Osteocyte (in vitro differentiated cells): ENCODE measurements at places on chromosomes 3 and 15. TPM values are rescaled to one million over a fixed set of nuclear protein-coding genes. Genes with fewer than 3 reads are reported as not detected.
A peak's percentile ranks its signal among the peaks of the same experiment; 100 is the strongest.

DNA sequence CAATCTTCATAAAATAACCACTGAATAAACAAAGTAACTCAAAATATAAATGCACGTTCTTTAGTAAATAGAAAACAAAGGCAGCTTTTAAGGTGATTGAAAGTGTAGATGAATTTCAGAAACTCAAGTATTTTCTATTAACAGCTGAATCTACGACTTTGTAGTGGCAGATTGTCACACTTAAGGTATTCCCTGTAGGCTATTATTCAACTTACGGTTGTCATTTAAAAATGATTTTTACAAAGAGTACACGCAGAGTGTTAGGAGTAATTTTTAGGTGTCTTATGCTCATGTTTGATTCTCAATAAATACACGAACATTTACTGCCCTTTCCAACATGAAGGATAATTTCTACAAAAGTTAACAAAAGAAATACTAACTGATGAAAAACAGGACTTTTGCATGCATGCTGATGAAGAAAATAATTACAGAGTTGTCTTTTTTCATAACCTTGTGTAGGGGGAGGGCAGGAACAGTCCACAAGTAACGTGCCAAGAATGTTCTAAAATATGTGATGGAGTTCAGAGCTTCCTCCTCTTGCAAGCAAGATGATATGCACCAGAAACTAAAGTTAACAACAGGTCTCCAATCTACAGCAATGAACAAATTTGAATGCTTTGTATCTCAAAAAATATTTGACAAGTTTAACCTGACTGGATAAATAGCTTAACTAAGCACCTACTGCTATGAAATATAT is 16.7 kb downstream of the DCBLD2 start:
- peak overlapping the region; percentile 62 for H3K4me3 ChIP-seq
- H3K4me1 ChIP-seq, result peaks cover 47% of the 10 kb centered on the region
- no peak for DNase-seq
- peaks cover 19% of the 10 kb centered on the region for H3K36me3 ChIP-seq
- H3K27me3 ChIP-seq, result no peaks in the 10 kb centered on the region

- H3K27ac ChIP-seq, result no peak overlapping the region
- DNase-seq, result no peak
- H3K4me3 ChIP-seq, result no peak overlapping the region
- H3K4me1 ChIP-seq, result peaks cover 7% of the 10 kb centered on the region
- H3K36me3 ChIP-seq, result no peaks in the 10 kb centered on the region
- H3K27me3 ChIP-seq, result peaks cover 5% of the 10 kb centered on the region
Measured at GRCh38 chr15:69701198-69701597, 248.6 kb downstream of the RPLP1 start.

DNA sequence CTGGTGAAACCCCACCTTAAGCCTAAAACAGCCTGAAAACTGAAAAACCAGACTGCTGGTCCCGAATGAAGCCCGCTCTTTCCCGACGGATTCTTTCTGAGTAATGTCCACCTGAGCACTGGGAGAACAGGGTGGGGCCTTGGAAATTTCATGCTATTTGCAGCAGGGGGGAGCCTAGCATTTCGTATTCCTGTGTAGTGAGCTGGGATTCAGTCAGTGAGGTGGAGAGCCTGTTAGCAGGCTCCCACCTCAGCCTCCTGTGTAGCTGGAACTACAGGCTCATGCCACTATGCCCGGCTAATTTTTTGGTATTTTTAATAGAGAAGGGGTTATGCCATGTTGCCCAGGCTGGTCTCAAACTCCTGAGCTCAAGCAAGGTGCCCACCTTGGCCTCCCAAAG is 74.7 kb downstream of the CMTM8 start:
- no peak overlapping the region for H3K4me3 ChIP-seq
- peaks cover 20% of the 10 kb centered on the region for H3K4me1 ChIP-seq
- H3K27me3 ChIP-seq, result no peaks in the 10 kb centered on the region
- DNase-seq, result no peak

- H3K4me1 ChIP-seq, result peaks cover 85% of the 10 kb centered on the region
- H3K27ac ChIP-seq, result peak overlapping the region; percentile 84
- H3K27me3 ChIP-seq, result no peaks in the 10 kb centered on the region
- peaks cover 2% of the 10 kb centered on the region for H3K36me3 ChIP-seq
- H3K4me3 ChIP-seq, result peak overlapping the region; percentile 36
Measured at GRCh38 chr3:185727873-185728272, 97.0 kb downstream of the IGF2BP2 start.

DNA sequence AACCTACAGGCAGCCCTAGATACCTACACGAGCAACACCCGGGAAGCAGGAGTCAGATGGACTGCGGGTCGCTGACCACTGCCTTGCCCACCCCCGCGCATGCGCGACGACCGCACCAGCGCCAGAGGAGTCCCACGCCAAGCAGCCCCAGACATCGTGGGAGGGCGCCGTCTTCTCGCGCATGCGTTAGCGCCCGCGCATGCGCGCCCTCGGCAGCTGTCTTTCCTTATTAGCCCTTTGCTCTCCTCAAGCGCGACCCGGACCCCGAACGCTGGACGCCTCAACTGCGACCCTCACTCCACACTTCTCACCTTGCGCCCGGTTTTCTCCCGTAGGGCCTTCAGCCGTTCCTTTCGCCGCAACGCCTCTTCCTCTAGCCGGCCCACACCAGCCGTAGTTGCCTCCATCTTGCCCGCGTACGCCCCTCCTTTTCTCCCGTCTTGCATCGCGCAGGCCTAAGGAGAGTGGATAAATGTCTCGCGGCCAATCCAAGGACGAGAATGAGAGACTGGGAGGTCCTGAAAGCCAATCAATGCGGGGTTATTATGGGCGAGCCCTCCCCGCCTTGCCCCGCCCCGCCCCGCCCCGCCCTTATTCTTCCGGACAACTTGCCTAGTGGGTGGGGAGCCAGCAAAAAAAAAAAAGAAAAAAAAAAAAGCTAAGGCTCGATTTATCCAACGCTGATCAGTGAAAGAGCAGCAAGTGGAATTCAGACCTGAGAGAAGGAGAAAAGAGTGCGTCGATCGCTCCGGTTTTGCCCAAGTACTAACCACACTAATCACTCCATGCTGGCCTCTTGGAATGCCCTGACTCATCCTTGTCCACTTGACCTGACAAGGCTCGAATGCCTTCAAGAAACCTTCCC is at the start of gene CCDC12:
Gene CCDC12 (minus strand): TSS at position 420 of the 865 bp plus-strand sequence. CDS start 13 bp downstream, at position 407.
- peak within 1 kb of the TSS; percentile 100 for H3K4me3 ChIP-seq
- H3K36me3 ChIP-seq, result peaks cover 5% of the 10 kb centered on the region
- peaks cover 46% of the 10 kb centered on the region for H3K4me1 ChIP-seq
- DNase-seq, result peak; percentile 98

DNA sequence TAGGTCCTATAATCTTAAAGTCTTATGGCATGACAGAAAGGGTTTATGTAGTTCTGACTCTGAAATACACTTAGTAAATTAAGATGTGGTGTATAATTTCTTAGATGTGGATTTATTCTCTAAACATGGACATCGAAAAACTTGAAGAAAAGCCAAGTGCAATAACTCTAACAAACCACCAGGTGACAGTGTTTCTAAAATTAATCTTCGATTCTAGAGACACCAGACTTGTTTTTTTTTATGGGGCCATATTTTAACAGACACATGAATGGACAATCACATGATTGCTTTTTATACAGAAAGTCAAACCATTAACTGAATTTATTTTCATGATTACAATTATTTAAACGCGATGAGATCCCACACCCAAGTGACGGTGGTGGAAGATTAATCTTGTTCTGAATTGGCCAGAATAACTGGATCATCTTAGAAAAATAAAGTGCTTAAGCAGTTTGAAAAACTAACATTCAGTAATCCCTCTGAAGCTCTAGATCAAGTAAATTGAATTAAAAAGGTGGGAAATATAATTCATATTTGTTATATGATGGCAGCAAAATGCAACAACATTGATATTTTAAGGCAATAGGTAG is 305.1 kb downstream of the LSAMP start:
- no peak overlapping the region for H3K27ac ChIP-seq
- H3K4me1 ChIP-seq, result peaks cover 3% of the 10 kb centered on the region
- H3K4me3 ChIP-seq, result no peak overlapping the region
- no peaks in the 10 kb centered on the region for H3K27me3 ChIP-seq
- H3K36me3 ChIP-seq, result peaks cover 3% of the 10 kb centered on the region

DNA sequence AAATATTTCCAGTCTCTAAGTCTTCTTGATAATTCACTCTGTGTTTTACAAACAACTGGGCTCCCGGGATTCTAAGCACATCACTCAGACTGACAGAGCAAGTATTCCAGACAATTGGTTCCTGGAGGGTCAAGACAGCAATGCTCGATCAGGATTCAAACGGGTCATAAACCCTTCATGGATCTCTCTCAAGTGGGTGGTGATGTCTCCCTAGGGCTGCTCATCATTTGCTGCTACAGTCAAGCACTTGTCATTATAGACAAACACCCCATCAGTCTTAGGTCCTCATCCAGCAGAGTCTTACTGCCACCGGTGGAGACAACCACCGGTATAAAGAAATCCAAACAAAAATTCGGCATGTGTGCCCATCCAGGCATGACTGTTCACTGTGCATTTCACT is 921.1 kb downstream of the FHIT start:
- H3K4me1 ChIP-seq, result no peaks in the 10 kb centered on the region
- H3K4me3 ChIP-seq, result no peak overlapping the region
- no peak overlapping the region for H3K27ac ChIP-seq
- H3K27me3 ChIP-seq, result peaks cover 9% of the 10 kb centered on the region
- no peaks in the 10 kb centered on the region for H3K36me3 ChIP-seq

GRCh38 chr3:33083958-33084357 is 13.0 kb downstream of the GLB1 start:
- H3K27ac ChIP-seq, result no peak overlapping the region
- H3K4me3 ChIP-seq, result no peak overlapping the region
- DNase-seq, result no peak
- peaks cover 11% of the 10 kb centered on the region for H3K36me3 ChIP-seq

DNA sequence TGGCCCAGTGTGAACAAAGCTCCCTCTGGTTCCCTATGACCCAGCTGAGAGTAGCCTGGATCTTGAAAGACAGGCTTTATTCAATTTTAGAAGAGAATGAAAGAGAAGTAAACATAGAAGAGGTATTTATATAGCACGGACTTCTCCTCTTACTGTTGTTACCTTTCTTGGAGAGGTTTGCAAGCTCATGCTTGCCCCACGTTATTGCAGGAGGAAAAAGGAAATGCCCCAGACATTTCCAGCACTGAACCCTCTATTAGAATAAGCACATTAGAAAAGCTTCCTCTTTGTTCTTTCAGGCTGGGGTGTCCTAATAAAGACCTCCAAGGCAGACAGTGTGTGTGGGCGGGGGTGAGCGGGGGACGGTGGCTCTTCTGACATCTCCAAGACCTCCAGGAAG is 98.7 kb upstream of the AGBL1 start:
- H3K27me3 ChIP-seq, result no peaks in the 10 kb centered on the region
- H3K27ac ChIP-seq, result no peak overlapping the region
- no peaks in the 10 kb centered on the region for H3K36me3 ChIP-seq
- no peak for DNase-seq
- H3K4me1 ChIP-seq, result no peaks in the 10 kb centered on the region

- H3K27ac ChIP-seq, result no peak overlapping the region
- H3K4me1 ChIP-seq, result peaks cover 11% of the 10 kb centered on the region
- peak overlapping the region; percentile 66 for H3K4me3 ChIP-seq
- peaks cover 63% of the 10 kb centered on the region for H3K27me3 ChIP-seq
- peaks cover 1% of the 10 kb centered on the region for H3K36me3 ChIP-seq
Measured at GRCh38 chr3:160226026-160226907, 1.0 kb downstream of the C3orf80 start.

- no peak overlapping the region for H3K4me3 ChIP-seq
- H3K27ac ChIP-seq, result no peak overlapping the region
- H3K27me3 ChIP-seq, result no peaks in the 10 kb centered on the region
- H3K36me3 ChIP-seq, result no peaks in the 10 kb centered on the region
- DNase-seq, result peak; percentile 63
Measured at GRCh38 chr3:45758871-45759270, 37.5 kb downstream of the SLC6A20 start.

DNA sequence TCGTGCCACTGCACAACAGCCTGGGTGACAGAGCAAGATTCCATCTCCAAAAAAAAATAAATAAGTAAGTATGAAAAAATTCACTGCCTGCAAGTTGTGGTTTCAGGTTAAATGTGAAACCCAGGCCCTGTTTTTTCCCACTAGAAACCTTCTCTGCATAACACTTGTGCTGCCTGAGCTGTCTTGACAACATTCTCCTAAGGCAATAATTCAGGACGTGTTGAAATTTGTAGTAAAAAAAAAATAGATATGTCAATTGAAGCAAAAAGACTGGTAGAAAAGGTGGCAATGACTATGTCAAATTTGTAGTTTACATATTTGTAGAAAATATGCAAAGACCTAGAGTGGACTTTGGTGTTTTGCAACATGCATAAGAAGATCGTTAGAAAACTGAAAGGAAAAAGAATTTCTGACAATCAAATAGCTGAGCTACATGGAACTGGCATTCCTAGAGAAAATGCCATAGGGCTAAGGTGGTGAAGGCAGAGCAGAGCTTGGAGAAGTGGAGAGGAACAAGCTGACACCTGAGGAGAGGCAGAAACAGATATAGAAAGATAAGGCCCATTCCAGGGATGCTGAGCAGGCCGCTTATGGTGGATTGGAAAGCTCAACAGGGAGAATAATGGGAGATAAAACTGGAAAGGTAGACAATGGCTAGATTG is 150.2 kb downstream of the PLCH1 start:
- H3K4me3 ChIP-seq, result no peak overlapping the region
- H3K4me1 ChIP-seq, result no peaks in the 10 kb centered on the region

DNA sequence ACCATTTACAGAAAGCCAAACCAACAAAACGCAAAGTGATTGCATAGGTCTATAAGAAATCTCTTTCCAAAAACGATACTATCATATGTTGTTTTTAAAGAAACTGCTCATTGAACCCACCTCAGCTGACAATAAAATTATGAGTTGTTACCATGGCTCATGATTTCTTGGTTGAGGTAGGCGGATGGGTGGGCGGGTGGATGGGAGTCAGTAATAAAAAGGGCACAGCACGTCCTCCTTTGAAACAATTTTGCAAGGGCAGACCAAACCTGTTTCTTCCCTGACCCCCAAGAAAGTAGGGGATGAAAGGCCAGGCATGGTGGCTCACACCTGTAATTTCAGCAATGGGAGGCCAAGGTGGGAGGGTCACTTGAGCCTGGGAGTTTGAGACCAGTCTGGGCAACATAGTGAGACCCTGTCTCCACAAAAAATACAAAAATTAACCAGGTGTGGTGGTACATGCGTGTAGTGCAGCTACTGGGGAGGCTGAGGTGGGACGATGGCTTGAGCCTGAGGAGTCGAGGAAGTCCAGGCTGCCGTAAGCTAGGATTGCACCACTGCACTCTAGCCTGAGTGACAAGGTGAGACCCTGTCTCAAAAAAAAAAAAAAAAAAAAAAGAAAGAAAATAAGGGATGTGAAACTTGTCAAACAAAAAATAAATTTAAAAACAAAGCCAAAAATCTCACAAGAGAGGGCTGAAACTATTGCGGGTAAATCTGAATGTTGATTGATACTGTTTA is 2.1 kb downstream of the ABHD10 start:
- H3K4me1 ChIP-seq, result peaks cover 28% of the 10 kb centered on the region
- H3K27ac ChIP-seq, result no peak overlapping the region
- no peak for DNase-seq
- no peak overlapping the region for H3K4me3 ChIP-seq
- peaks cover 16% of the 10 kb centered on the region for H3K36me3 ChIP-seq

- peak overlapping the region; percentile 9 for H3K27ac ChIP-seq
- DNase-seq, result no peak
- H3K4me3 ChIP-seq, result no peak overlapping the region
- no peaks in the 10 kb centered on the region for H3K27me3 ChIP-seq
- no peaks in the 10 kb centered on the region for H3K36me3 ChIP-seq
- H3K4me1 ChIP-seq, result peaks cover 31% of the 10 kb centered on the region
Measured at GRCh38 chr3:79367803-79368202, 400.0 kb downstream of the ROBO1 start.

The TERB2 gene
- total RNA-seq, result not detected in 2 replicates

The CKMT1A gene
- total RNA-seq, result not detected in 2 replicates

The TRH gene
- not detected in 2 replicates for total RNA-seq

The MB21D2 gene
- 5.3 and 5.5 TPM in 2 replicates for total RNA-seq

The AMIGO3 gene
- not detected in 2 replicates for total RNA-seq

The FRMD5 gene
- total RNA-seq, result not detected in 2 replicates

The BDH1 gene
- total RNA-seq, result 9.8 and 12.1 TPM in 2 replicates

The EPHB3 gene
- total RNA-seq, result 10.6 and 11.4 TPM in 2 replicates

The SHQ1 gene
- 18.0 and 19.2 TPM in 2 replicates for total RNA-seq

The MRAS gene
- total RNA-seq, result 25.5 and 29.7 TPM in 2 replicates
